ENCODE measurements at places on chromosomes 6 and 20.

DNA sequence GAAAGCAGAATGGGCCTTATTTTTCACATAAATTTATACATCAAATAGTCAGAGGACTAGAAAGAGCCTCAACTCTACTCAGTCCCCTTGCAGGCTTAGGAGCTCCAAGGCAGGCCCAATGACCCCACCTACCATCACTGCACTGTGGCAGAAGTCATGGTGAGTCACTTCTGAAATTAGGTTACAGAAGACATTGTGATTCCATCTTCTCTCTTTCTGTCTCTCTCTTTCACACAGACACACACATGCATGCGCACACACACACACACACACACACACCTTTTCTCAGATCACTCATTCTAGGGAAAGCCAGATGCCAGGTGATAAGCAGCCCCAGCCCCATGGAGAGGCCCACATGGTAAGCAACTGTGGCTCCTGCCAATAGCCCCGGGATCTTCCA, 103.8 kb downstream of the C6orf118 start:
- DNase-seq, result no peak

GRCh38 chr20:42734660-42735368, 454.9 kb downstream of the PTPRT start:
- DNase-seq, result no peak

DNA sequence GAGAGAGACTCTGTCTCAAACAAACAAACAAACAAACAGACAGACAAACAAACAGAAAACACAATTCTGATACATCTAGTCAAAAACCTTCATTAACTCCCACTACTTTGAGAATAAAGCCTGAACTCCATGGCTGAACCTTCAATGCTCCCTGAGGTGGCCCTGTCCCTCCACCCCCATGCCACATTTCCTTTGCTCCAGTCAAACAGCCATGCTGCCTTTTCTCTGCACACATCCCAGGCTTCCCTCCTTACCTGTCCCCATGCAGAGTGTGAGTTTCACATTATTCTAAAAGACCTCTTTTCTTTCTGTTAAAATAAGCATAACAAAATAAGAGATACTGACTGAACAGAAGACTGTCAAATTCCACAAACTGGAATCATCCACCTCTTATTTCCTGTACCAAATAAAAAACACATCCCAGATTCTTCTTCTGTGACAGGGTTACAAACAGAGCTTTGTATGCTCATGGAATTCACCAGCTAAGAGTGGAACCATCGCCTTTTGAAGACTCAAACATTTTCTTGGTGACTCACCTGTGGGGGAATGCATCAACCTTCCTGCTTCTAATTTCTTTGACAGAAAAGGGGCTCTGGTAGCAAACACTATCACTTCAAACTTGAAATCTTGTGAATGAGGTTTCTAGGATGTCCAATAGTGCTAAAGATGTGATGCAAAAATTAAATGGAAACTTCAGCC, 71.0 kb upstream of the SLC22A16 start:
- no peak for DNase-seq

DNA sequence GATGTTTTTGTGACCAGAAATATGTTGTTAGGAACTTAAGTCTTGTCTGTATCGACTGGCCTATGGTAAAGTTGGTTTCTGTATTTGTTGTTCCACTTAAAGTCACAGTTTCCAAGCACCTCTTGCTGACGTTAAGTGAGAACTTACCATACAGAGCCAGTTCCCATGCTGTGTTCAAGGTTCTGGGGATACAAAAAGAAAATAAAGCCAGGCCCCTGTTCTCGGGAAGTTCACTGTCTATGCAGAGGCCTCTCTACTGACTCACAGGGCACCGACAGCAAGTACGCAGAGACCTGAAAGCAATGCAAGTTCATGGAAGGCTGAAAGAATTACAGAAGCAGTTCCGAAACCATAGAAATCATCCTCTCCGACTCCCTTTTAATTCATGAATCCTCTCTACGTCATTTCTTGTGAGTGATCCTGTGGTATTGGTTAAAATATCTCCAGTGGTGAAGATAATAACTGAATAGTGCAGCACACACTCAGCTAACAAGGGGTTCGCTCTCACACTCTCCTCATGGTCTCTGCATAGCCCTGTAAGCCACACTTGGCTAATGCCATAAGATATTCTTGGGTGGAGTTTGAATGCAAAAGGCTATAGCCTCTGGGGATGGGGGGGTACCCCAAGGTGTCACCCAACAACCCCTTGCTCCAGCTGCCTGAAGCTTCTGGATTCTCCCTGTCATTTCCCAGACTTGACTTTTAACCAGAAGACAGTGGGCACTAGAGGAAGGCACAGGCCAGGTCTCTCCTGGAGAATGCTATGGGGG, 91.2 kb upstream of the EXOC2 start:
- DNase-seq, result no peak

GRCh38 chr6:31114541-31114878, at the start of gene PSORS1C1:
PSORS1C1 (plus strand) TSS chr6:31114800; CDS start chr6:31129633, 14,833 bp downstream.
- no peak for DNase-seq

DNA sequence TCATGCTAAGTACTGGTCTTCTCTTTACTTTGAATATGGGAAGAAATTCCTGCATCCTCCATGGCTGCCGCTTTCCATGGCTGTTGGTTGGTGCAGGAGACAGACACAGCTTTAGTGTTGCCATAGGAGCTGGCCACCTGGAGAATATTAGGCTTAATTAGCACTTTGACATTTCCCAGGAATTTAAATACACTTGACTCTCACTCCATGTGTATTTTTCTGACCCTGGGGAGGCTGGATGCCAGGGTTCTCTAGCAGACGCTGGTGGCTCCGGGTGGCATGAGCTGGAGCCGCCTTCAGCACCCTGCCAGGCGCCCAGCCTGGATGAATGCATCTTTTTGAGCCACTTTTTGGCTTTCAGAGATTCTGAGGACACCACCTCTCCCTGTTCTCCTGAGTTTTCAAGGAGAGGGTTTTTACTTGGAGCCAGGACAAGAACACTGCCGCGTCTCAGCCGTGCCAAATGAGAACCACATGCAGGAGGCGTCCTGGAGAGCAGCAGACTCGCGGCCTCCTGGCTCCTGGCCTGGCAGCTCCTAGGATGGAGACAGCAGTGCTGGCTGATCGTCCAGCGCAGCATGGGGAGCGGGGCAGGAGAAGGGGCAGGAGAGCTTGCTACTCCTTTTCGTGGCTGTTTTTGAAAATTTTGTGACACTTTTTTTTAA, 258.8 kb downstream of the SMOC2 start:
- DNase-seq, result no peak
